ENCODE measurements at places on chromosomes 3 and 15.

GRCh38 chr3:38018296-38019266, 10.9 kb downstream of the PLCD1 start:
- DNase-seq: no peak

- DNase-seq: no peak
Measured at GRCh38 chr3:162052636-162053035, 556.0 kb downstream of the OTOL1 start.

GRCh38 chr15:80328496-80328895, 75.7 kb upstream of the ARNT2 start:
- no peak for DNase-seq

DNA sequence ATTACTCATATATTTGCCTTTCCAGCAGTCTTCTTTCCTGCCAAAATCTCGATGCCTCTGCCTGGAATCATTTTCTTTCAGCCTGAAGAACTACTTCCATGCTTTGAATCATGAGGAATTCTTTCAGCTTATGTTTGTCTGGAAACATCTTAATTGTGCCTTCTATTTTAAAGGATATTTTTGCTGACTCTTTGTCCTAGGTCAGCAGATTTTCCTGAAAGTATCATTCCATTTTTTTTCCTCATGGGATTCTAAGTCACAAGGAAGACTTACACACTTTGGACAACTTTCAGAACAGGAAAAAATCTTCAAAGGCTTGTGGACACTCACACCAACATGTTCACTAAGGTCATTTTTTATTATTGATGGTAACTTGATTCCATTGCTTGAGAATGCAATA, 10.1 kb downstream of the PRR23E start:
- no peak for DNase-seq

- no peak for DNase-seq
Measured at GRCh38 chr3:188906236-188906635, 265.5 kb upstream of the TPRG1 start.

DNA sequence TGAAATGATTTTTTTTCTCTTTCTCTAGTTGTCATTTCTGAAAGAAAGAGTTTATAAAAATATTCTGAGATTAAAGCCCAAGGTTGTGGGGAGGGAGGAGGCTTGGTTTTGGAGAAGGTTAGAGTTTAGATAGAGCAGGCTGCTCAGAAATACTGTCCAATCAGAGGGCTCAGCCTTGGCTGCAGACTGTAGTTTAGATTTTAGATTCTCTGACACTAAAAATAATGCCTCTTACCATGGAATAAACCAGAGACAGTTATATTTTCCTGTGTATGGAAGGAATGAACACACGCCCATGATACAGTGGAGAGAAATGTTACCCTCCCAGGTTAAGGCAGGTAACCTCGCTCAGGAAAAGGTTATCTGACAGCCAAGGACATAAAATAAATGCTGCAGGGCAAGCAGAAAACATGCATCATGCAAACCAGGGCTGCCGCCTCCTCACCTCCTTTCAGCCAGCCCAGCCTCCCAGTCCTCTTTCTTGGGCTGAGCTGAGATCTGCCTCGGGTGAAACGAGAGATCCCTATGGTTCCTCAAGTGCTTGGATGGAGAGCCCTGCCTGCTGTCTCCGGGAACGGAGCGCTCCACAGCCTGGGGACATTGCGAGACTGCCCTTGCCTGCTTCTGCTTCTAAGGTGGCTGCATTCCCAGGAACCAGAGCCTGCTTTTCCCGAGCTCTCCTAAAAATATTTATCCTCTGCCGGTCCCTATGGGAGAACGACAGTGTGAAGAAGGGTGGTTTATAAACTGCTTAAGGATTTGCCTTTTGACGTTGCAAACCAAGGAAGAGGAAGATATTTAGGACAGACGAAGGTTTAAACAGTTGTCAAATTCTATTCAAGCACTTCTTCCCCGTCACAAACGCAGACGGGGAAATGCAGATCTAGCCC, 848 bp downstream of the NCEH1 start:
- DNase-seq: no peak

DNA sequence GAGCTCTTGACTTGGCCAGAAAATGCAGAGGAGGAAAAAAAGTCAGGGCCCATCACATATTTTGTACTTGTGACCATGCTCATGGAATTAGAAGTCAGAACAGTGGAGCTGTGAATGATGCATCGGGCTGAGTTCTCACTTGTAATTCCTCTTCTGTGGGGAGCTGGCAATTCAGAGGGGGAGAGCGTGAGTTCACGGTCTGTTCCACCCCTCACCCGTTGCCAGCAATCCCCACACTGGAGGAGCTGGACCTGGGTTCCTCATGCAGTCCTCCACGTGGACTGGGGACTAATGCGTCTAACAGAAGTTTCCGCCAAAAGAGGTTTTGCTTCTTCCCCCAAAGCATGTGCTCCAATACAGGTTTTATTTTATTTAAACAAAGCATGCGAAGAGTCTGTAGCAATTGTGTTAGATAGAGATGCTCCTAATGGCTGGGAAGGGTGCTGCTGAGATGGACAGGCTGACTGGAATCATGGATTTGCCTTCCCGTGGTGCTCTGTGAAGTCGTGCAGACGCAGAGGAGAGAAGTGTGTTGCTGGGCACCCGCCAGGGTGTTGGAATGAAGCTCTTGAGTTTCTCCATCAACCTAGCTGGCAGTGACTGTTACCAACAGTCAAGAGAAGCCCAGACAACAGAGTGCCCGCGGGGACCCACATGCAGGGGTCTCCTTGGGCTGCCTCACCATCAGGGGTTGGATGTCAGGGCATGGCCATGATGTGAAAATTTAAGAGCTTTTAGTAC, 77.4 kb upstream of the PCSK6 start:
- DNase-seq: no peak

DNA sequence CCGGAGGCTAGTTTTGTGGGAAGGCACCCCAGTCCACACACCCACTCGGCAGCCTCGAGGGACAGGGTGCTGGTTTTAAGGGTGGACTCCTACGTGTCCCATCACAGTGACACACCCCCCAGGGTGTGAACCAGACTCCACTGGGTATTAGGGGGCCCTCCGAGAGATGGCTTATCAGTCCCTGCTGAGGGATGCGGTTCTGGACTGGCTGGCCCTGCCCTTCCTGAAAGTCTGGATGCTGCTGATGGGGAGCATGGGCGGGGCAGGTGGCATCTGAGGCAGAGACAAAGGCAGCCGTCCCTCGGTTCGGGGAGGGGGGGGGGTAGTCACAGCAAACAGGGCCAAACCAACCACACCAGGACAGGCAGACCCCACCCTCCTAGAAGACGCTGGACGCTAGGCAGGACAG, 939 bp upstream of the ULK3 start:
- no peak for DNase-seq

Data from stimulated activated CD8-positive, alpha-beta memory T cell treated with anti-CD3 and anti-CD28 coated beads, Interleukin-15, amount 100 ng/mL, for 4 hours (primary cell).